ENCODE measurements at places on chromosomes 6 and 20.

DNA sequence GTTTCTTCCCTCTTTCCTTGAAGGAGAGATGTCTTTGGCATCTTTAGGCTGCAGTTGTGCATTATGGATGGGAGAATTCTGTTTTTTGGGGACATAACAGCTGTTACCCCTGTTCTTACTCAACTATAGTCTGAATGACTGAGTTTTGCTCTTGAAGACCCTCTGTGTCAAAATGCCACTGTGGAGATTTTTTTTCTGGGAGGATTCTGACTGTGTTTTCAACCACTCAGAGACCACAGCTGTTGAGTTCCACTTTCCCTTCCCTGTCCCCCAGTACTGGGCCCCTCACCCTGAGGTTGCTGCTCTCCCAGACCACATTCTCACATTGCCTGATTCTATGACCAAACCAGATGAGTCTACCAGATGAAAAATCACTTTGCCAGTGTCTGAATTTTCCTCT, 48.1 kb downstream of the NKX2-2 start:
- no peak for DNase-seq

DNA sequence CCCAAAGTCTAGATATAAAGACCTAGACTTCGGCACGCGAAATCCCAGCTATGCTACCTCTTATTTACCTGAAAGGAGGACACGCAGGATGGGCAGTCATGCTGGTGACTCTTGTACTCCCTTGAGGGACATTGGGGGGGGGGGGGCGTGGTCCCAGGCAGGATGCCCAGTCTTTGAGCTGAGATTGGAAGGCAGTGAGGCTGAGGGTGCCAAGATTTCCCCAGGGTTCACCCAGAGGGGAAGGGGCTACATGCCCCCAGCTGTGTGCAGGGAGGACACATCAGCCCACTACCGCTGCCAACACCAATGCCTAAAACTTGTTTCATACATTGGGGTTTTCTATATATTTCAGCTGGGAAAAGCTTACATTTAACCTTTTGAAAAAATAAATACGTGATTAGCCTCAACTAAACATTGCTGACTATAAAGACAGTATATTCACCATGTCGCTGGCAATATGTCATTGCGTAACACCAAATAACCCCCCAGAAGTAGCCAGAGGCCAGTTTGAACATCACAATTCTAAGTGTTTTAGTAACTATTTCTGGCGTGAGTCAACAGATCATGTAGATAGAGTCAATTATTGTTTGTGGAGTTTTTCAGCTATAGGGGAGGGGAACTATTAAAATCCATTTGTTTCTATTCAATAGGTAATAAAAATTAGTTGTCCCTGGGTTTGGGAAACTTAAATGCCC, 21.6 kb downstream of the MGME1 start:
- no peak for DNase-seq

GRCh38 chr6:24911796-24912382, 23.9 kb downstream of the RIPOR2 start:
- no peak for DNase-seq

GRCh38 chr6:41422161-41422560, 86.8 kb downstream of the NCR2 start:
- no peak for DNase-seq

GRCh38 chr6:154984146-154984545, 11.0 kb upstream of the TIAM2 start:
- no peak for DNase-seq

DNA sequence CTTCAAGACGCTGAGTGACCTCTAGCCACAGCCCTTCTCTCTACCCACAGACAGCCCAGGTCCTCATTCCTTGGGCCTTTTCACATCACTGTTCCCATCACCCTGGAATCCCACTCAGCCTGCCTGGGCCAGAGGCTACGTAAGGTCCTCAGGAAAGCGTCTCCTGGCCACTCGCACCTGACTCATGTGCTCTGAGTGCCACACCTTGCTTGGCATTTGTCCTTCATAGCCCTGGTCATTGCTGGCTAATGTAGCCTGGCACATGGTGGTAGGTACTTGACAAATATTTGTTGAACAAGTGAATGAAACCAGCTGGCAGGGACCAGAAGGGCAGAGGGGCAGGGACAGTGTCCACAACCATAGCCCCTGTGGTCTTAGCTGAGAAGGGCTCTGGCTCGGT, 50.6 kb upstream of the FANCE start:
- no peak for DNase-seq

GRCh38 chr20:10646006-10646405, 27.8 kb downstream of the JAG1 start:
- DNase-seq: no peak

DNA sequence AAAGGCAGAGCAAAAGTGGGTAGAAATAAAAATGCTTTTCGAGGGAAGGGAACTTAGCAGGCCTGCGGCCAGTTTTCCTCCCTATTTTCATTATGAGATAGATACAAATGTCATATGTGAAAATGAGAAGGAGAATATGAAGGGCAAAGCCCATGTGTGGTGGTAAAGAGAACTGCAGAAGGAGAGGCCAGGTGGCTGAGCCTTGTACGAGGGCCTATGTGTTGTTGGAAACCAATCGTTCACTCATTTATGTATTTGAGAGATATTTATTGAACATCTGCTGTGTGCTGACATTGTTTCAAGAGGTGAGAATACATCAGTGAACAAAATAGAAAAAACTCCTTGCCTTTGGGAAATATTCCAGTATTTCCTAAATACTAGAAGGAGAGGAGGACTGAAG, 147.7 kb downstream of the SH3BGRL2 start:
- no peak for DNase-seq

DNA sequence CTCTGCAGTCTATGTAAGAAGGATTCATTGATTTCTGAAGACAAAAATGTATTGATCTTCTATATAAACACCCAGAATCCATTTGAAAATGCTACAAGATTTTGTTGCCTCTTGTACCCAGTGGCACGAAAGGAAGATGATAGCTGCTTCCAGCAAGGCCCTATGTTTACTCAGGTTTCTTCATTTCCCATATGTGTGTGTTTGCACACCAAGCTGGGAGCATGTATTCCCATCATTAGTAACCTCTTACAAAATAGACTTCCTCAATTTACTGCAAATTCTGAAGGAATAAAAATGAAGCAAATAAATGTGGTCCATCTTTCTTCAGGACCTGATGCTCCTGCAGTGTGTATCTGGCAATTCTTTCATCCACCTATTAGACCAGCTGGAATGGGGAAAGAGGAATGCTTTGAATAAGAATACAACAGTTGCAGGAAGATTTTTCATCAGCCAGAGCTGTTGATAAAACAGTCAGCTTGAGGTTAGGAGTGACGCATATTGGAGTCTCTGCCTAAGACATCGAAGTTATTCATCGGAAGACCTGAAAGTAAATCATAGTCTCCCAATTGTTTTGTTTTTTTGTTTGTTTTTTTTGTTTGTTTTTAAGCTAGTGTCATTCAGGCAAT, 132.3 kb downstream of the PDE7B start:
- DNase-seq: no peak

DNA sequence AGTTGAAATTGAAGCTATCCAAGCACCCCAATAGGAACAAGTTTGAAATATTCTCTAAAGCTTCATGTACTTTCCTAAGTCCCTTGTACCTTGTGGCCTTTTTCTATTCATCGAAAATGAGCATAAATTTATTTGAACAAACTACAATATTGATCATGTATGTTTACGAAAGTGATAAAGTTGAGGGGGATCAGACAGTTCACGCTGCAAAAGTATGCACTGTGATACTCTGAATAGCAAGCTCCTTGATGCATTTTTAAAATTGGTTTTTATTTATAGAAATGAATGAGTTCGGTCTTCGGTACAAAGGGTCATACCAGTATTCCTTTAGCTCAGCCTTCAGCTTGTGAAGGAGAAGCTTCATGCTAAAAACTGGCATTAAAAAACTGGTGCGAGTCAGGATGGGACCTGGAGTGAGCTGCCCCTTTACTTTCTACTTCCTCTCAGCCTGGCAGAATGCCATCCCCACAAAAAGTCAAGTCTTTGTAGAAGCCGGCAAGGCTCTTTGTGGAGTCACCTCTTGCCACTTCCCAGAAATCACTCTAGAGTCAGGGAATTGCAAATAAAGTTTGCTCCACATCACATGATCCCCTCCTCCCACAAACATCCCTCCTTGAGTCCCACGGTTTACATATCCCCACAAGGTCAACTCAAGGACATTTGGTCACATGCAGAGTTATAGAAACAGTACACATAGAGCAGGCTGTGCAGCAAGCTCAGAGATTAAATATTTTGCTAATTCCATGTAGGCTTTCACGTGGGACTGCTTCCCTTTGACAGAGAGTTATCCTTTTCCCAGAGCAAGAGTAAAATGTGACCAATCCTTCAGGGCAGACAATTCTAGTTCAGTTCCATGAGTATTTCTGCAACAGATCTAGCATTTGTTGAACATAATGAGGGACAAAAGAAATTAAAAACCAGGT, 34.6 kb upstream of the ADGRF1 start:
- no peak for DNase-seq

- DNase-seq: no peak
These were observed 140.4 kb downstream of the CDKAL1 start for GRCh38 chr6:20674664-20675063.

GRCh38 chr20:21136015-21136732, 10.3 kb downstream of the KIZ start:
- no peak for DNase-seq

GRCh38 chr6:21046276-21046675, 512.0 kb downstream of the CDKAL1 start:
- DNase-seq: no peak

DNA sequence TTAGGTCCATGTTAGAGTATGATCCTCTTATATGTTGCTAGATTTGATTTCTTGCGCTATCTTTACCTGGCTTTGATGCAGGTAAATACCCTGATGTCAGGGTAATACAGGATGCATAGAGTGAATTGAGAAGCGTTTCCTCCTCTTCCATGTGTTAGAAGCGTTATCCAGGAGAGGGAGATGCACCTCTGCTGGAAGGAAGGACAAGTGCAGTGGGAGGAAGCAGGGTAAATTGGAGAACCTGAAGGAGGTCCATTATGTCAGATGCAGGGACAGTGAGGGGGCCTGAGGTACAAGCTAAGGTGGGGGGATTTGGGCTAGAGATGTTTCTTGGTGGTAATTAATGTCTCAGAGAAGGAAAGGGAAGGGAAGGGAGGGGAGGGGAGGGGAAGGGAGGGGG, 7.7 kb downstream of the SHLD1 start:
- DNase-seq: no peak

DNA sequence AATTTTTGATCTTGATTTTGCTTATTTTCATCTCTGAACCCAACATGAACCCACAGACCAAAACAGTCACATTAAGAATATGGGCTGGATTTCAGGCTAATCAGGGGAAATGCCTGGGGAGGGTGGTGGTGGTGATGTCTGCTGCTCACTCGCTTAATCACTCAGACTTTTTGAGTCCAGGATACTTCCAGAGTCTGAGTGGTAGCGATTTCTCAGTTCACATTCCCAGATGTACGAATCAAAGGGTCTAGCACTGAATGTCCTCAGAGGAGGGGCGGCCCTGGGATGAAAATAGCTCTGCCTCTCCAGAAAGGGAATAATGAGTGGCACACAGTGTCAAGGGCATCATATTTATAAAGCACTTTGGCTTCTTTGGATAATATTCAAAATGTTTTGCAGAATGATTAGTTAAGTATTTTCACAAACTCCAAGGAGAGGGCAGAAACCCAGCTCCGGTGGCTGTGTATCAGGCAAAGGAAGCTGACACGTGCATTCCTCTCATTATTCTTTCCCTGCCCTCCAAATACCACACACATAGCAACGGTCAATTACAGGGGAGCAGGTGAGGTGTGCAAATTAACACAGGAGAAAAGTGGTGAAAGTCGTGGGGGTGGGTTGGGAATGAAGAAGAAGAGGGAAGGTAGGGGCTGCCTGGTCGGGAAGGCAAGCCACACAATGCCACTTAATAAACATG, 345.2 kb upstream of the RSPO3 start:
- peak; percentile 35 for DNase-seq

- no peak for DNase-seq
These were observed 243.5 kb downstream of the GMPR start for GRCh38 chr6:16481697-16482399.

DNA sequence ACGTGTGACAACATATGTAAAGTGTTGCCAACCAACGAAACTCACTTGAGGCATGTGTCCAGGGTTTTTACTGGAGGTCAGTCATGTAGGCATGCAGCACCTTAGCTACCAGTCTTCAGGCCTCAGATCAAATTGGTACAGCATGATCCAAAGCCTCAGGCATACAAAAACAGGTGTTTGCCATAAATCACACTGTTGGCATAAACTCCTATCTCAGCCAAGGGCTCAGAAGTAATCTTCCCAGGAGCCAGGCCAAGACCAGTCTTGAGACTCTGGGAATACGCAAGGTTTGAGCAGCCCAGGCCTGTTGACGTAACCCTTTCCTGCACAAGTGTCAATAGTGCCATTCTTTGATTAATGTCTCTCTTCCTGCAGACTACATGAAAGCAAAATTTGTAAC, 163.5 kb downstream of the PRL start:
- DNase-seq: no peak

DNA sequence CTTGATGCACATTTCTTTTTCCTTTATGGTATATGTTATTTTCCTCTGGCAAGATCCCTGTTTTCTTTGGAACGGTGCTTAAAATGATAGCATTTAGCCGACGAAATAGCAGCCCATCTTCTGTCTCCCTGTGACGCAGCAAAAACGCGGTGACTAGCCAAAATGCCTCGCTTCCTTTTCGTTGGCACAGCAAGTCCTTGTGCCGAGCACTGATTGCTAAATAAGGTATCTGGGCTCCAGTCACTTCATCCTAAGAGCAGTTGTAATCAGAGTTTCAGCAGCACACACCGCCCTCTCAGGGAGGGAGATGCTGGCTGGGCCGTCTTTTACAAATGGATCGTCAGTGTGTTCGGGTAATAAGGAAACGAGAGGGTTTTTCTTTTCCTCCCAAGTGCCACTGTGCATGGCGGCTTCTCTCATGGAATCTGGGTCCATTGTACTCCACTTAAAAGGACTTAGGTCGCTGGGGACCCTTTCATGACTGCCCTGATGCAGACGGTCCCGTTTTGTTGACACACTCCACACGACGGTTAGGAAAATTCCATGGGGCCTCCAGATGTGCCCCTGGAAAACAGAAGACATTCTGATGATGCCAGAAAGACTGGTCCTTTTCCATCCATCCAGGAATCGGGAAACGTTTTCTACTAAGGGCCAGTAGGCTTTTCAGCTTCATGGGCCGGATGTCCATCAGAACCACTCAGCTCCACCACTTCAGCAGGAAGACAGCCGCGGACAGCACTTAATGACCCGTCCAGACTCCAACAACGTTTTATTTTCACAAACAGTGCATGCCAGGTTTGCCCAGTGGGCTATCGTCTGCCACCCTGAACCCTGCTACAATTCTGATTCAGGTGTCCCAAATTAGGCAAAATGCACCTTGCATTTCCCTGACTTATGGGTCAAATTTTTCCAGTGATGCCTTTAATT, 185.5 kb downstream of the CDH4 start:
- DNase-seq: peak; percentile 83

DNA sequence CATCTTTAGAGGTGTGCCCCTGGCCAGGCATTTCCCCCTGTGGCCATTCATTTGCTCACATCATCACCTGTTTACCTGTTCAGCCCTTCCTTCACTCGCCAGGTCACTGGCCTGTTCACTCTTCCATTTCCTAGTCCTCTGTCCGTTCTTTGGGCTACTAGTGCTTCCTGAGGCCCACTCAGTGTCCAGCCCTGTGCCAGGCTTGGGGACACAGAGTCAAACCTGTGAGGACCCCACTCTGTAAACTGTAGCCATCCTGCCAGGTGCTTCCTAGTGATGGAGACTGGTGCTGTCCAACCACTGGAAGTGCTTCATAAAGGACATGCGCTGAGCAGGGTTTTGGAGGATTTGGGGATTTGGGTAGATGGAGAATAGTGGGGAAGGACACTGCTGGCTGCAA, 3.5 kb downstream of the DLGAP4 start:
- no peak for DNase-seq

Data from cardiac fibroblast (primary cell).